ENCODE measurements at places on chromosomes 12 and 14.
A peak's percentile ranks its signal among the peaks of the same experiment; 100 is the strongest.

DNA sequence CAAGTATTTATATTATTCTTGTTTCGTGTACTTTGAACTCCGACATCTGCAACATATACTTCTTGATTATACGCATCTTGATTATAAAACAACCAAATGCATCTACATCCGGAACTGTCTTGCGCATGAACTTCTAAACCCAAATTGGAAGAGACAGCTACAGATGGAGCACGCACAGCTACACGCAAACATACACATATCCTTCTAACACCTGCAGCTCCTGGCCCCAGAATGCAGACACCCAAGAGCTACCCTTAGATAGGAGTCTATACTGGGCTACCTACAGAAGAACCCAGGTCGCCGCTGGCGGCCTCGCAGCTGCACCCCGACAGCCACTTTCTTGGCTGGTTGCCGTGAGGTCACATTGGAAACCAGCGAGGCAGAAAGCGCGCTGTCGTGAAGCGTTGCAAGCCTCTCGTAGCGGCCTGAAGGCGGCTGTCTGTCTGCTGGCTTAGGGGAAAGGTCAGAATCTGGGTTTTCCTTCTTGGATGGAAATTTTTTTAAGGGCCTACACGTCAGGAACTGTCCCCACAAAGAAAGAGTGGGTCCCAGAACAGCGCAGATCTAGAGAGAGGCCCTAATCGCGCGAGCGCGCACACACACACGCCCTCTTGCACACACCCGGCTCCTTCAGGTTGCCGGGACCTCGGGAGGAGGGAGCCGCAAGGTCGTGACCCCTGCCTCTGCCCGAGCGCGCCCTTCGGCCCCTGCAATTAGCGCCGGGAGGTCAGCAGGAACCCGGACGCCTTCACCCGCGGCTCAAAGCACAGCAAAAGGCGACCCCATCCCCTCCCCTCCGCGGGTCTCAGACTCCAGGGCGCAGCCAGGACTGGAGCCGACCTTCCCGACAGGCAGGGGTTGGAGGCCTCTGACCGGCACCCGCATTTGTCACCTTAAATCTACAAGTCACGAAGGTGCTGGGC lies 17.0 kb downstream of the TBX3 start:
- no peak for DNase-seq

DNA sequence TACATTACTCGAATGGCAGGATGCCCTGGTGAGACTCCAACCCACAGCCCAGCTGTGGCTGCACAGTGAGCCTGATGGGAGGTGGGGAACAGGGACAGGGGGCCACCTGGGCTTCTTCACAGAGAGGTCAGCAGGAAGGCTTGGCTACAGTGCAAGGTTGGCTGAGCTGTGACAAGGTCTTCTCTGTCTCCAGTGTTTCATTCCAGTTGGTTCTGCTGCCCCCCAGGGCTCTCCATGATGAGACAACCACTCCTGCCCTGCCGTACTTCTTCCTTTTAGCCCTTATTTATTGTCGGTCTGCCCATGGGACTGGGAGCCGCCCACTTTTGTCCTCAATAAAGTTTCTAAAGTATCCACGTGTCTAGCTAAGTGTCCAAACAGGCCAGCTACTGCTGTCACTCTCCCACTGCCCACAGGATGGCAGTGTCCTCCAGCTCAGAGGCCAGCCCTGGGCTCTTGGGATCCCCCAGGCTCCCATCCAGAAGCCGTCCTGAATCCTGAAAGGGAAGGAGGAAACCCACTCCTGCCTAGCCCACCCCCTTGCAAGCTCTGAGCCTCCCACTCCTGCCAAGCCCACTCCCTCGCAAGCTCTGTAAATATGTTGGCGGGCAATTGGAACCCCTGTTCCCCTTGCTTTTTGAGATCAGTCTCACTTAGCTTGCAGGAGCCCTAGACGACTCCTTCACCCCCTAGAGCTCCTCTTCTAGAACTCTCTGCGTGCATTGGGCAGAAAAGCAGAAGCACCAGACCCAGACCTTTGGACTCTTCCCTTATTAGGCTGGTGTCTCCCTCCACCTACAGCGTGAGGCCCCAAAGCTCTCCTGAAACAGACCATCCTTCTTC lies 5.4 kb downstream of the C1QL4 start:
- DNase-seq, result peak; percentile 75

- DNase-seq, result no peak
These were observed 2.9 kb downstream of the LMNTD1 start for GRCh38 chr12:25550186-25550585.

- no peak for DNase-seq
These were observed 307.5 kb downstream of the EMP1 start for GRCh38 chr12:13504074-13504473.

DNA sequence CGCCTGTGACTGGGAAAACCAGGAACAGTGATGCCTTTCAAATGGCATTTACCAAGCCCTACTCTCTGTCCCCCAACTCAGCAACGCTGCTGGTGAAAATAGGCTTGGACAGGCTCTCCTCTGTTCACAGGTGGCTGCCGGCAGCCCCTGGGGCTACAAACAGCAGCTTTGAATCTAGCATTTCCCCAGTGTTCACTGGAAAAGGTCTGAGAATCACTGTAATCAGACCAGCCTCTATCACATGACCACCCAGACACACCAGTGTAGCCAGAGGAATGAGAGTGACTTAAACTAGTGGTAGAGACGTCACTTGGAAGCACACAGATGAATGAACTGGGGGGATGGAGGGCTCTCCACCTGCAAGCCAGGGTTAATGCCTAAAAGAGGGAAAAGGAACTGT lies 151.8 kb downstream of the FOXN3 start:
- DNase-seq, result no peak

GRCh38 chr14:52025310-52025709 lies 36.0 kb downstream of the RTRAF start:
- no peak for DNase-seq

DNA sequence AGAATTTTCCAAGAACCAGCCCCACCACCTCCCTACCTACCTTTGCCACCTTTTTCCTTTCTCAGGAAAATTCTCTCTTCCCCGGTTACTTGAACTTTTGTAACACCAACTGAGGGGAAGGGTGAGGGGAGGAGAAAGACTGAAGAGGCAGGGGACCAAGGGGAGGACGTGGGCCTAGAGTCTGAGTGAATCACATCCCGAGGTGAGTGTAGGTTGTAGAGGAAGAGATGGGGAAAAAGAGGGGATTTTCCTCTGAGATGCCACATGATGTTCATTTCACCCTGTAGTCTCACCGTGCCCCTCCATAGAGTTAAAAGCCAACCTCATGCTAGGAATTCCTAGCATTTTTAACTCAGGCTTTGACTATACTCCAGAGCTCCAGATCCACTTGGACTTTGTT lies 311.8 kb downstream of the RPAP3 start:
- DNase-seq, result no peak

- DNase-seq, result no peak
These were observed 38.1 kb upstream of the CAPRIN2 start for GRCh38 chr12:30792648-30793499.
